Naive thymus-derived CD4-positive, alpha-beta T cell (primary cell): ENCODE measurements at places on chromosomes 6 and 20.

DNA sequence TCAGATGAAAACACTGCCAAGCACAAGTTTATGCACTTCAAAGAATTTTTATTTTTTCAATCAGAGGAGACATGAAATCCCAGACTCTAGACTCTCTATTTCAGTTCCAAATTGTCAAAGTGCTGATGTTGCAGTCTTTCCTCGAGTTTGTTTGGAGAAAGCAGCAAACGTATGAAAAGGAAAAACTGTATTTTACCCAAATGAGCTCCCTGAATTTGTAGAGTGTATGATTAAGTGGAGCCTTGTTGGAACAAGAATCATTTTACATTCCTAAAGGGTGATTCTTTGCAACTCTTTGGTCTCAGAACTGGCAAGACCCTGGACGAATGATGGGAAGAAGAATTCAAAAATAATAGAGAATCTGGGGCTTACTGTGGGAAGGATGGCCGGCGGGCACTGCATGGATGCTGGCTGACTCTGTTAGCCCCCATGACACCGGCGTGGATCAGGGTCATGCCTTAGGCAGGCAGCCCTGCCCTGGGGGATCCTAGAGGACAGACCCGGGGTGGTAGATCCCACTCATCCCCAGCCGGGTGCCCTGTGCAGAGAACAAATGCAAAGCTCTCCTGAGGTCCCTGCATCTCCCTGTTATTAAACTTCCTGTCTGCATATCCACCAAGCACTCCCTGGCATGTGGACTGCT, 207.4 kb downstream of the FNDC1 start:
- no peak for DNase-seq

- DNase-seq, result no peak
These were observed 7.8 kb upstream of the CCR6 start for GRCh38 chr6:167115054-167115453.

DNA sequence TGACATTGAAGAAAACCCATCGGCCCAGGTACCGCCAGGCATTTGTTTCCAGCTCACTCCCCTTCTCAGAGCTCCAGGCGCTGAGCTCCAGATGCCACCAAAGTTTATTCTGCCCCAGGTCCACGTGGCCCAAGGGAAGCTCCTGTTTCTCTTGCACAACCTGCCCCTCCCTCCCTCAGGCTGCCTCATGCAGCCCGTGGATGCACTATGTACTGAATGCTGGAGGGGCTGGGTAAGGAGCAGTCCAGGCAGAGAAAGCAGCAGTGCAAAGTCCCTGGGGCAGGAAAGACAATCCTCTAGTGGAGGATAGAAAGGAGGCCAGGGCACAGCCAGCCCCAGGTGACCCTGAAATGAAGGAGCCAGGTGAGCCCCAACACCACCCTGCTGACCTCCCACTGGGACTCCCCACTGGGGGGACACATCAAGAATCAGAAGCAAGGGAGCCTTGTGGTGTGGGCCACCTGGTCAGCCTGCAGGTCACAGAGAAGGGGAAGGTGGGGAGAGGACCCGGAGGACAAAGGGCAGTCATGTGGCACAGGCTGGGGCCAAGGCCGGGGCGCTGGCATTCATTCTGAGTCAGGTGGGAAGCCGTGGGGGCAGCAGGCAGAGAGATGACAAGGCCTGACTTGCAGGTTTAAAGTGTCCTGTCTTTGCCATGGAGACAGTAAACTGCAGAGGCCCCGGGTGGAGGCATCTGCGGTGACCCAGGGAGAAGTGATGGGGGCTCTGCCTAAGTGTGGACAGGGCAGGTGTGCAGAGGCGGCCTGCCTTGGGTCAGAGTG, 230.1 kb downstream of the PREX1 start:
- DNase-seq, result no peak

- DNase-seq, result peak; percentile 70
These were observed 653 bp downstream of the LMBRD1 start for GRCh38 chr6:69796073-69796641.

DNA sequence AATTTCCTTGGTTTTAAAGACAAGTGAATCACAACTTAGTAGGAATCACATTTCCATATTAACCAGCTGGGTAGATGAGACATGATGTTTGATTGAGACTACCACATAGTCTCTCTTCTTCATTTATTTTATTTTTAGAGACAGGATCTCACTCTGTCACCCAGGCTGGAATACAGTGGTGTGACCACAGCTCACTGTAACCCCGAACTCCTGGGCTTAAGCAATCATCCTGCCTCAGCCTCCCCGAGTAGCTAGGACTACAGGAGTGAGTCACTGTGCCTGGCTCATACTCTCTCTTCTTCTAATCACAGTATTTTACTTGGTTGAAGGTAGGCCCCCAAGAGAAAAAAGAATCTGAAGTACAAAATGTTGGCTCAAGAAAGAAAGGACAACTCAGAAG, 80.2 kb upstream of the ASF1A start:
- no peak for DNase-seq

- no peak for DNase-seq
These were observed 239.5 kb downstream of the TFAP2A start for GRCh38 chr6:10175362-10175761.

- DNase-seq, result no peak
These were observed 104.7 kb upstream of the SGK1 start for GRCh38 chr6:134422426-134423231.

GRCh38 chr6:127690092-127690491, 113.1 kb downstream of the C6orf58 start:
- DNase-seq, result no peak

DNA sequence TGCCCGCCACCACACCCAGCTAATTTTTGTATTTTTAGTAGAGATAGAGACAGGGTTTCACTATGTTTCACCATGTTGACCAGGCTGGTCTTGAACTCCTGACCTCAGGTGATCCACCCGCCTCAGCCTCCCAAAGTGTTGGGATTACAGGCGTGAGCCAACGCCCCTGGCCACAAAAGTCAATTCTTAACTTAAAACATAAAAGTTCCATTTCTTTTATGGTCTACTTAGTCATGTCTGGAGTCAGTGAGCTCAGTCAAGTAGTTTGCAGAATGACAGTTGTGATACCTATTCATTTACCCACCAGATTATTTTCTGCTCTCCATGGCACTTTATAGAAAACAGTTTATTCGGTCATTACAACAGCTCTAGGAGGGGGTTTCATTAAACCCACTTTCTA, 103.1 kb upstream of the ESR1 start:
- no peak for DNase-seq
